NCI-H146 (cell line): ENCODE measurements at places on chromosomes 4 and X.

DNA sequence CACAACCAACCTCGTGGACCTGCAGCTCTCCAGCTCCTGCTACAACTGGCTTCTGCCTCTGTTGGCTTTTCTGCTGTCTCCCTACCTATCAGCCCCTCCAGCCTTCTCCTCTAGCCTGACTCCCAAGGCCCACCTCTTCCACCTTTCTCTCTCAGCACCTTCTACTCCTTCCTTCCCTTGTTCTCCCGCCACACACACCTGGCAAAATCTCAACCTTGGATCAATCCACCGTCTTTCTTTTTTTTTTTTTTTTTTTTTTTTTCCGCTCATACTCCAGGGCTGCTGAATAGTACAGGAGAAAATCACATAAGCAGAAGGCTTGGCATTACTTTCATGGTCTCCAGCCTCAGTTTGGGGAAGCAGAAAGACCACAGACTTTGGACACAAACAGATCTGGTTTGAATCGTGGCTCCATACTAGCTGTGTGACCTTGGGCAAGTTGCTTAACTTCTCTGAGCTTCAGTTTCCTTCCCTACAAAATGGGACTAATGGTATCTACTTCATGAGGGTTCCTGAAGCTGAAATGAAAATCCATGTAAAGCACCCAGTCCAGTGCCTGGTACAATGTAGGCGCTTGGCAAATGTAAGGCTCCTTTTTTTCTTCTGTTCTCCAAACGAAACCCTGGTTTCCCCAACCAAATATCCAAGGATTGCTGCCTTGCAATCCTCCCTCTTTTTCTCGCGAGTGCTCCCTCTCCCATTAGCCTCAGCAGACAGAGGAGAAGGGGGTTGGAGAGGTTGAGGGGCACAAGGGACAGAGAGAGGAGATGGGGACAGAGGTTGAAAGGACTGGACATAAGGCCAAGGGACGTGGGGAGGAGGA is 1.7 kb downstream of the FGD1 start:
- no peak for DNase-seq

DNA sequence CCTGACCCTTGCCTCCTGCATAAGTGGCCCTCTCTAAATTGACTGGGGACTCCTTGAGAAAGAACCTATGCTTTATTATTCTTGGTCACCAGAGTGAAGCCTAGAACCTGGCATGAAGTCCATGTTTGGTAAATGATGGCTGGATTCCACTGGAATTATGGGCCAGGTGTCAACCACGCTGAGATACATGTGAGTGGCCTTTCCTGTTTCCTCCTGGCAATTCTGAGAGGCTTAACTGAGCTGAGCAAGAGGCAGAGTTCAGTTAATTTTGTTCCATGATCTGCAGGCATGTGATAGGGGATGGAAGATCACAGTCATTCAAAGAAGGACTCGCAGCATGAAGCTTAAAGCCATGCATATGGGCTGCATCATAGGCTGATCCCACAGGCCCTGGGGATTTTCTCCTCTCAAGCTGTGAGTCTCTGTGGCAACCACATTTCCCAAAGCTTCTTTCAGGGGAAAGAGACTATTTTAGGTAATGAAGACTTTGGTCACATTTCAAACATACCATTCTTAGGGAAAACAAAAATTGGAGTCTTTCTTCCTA is 69.4 kb upstream of the CLNK start:
- no peak for DNase-seq

- DNase-seq = peak; percentile 28
Observed at GRCh38 chrX:6225911-6226595, 2.6 kb downstream of the NLGN4X start.

DNA sequence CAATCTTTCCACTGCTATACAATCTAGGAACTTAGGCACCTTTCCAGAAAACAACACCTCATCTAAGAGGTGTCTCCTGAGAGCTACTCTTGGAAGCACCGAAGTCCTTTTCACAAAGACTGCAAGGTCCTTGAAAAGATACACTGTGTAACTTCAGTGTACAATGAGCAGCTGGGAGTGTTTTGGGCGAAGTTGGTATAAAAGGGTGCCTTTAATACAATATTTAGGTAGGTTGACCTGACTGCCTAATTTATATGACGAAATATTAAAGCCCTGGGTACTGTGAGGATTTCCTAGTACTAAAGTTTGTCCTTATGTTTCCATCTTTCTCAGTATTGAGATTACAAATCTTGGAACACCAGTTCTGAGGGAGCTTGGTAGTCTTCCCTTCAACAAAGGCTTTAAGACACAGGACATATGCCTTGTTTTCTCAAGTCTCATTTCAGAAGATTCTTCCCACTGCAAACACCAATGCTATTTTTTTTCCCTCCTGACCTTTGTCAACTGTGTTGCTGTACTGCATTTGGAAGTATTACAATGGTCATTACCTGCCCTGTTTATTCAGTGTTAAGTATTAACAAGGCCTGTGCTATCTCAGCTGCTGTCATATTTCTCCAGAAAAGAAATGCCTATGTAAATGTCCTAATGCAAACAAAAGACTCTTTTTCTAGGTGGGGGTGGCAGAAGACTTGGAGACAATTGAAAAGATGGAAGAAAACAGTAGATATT is 134.2 kb downstream of the MAML3 start:
- DNase-seq = peak; percentile 85

- DNase-seq = peak; percentile 73
Observed at GRCh38 chr4:139808381-139808807, 142.8 kb downstream of the MGST2 start.

GRCh38 chr4:56433280-56433679 is 2.1 kb downstream of the PPAT start:
- DNase-seq = no peak

GRCh38 chr4:103423261-103423660 is 225.1 kb upstream of the CENPE start:
- DNase-seq = no peak

GRCh38 chr4:151688785-151689043 is 72.1 kb downstream of the GATB start:
- no peak for DNase-seq
